ENCODE measurements at places on chromosomes 16 and 17.

DNA sequence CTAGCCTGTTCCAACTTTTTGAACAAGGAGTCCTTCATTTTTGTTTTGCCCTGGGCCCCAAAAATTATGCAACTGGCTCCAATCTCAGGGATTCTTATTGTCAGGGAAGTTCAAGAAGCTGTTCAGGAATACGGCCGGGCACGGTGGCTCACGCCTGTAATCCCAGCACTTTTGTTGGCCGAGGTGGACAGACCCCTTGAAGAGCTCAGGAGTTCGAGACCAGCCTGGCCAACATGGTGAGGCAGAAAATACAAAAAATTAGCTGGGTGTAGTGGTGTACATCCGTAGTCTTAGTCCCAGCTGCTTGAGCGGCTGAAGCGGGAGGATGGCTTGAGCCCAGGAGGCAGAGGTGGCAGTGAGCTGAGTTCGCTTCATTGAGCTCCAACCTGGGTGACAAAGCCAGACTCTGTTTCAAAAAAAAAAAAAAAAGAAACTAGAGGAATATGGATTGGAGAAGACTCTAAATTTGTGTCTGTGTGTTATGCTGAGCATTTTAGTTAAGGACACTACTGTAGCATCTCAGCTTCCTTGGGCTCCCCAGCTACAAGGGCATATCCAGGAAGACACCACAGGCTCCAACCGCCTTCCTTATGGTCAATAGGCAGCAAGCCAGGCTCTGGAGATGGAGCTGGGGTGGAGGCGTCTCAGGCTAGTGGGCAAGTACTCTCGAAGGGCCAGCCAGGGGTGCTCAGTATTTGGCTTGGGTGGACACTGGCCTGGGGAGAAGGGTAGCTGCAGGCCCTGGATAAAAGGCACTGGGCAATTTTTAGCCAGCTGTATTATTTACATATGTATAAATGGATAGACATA lies 56.8 kb upstream of the CREBBP start:
- DNase-seq: no peak

GRCh38 chr16:46974352-46974751 lies 878 bp upstream of the DNAJA2 start:
- DNase-seq: no peak

DNA sequence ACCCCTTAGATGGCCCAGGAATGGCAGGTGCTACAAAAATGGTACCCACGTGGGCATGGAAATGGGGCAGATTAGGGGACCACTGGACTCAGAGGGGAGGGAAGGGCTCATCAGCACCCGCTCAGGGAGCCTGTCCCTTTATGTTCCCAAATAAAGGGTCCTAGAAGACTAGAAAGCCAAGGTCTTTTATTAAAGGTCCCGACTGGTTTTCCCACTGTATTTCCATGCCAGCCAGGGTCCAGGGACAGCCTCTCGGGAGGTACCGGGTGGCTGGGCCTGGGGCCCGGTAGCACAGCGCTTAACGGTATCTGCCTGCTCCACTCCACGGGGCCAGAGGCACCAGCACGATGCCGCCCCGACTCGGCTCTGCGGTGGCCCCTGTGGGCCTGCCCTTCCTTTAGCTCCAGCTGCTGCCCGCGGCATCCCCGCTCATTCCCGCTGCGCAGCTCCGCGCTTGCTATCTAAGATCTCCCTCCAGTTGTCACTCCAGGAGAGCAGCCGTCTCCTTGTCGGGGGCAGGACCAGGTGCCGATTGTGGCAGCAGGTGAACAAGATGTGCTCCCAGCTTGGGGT lies 1.4 kb downstream of the NT5C start:
- DNase-seq: no peak

DNA sequence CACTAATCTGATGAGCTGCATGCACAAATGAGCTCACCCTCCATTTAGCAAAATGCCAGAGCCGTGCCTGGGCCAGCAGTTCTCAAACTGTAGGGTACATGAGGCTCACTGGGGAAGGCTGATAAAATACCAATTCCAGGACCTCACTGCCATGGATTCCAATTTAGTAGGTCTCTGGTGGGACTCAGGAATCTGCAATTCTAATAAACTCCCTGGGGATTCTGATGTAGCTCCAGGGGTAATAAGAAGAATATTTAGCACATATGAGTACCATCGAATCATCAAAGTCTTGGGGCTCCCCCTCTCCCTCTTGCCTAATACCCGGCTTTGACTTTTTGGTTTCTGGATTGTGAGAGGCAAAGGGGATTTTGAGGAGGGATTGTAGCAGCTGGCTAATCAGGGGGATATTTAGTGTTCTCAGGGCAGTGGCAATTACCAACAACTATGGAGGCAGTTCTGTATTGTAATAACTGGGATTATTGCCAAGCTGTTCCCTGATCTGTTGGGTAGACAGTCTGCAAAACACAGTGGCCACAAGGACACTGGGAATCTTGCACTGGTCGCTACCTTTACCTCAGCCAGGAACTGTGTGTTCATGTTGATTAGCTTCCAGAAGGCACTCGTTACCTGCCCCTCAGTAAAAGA lies 140.4 kb downstream of the SHISA9 start:
- no peak for DNase-seq

GRCh38 chr16:86089334-86089900 lies 190.5 kb downstream of the IRF8 start:
- DNase-seq: no peak

DNA sequence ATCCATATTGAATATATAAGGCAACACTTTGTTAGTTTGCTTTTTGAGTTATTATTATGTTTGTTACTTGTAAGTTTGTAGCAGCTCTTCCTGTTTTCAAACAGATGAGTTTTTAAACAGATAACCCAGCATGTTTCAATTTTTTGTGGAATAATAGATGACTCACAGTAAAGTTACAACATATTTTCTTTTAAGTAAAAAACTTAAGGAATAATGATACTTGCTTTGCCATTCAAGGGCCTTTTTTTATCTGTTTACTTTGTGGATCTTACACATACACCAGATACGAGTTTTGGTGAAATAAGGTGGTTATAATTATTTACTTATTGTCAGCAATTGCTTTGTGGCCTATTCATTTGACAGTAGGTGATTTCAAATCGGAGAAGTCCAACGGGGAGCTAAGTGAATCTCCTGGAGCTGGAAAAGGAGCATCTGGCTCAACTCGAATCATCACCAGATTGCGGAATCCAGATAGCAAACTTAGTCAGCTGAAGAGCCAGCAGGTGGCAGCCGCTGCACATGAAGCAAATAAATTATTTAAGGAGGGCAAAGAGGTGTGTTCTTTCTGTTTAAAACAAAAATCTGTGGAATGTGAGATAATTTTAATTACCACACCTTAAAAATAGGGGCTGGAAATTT lies 66.3 kb downstream of the BPTF start:
- no peak for DNase-seq

DNA sequence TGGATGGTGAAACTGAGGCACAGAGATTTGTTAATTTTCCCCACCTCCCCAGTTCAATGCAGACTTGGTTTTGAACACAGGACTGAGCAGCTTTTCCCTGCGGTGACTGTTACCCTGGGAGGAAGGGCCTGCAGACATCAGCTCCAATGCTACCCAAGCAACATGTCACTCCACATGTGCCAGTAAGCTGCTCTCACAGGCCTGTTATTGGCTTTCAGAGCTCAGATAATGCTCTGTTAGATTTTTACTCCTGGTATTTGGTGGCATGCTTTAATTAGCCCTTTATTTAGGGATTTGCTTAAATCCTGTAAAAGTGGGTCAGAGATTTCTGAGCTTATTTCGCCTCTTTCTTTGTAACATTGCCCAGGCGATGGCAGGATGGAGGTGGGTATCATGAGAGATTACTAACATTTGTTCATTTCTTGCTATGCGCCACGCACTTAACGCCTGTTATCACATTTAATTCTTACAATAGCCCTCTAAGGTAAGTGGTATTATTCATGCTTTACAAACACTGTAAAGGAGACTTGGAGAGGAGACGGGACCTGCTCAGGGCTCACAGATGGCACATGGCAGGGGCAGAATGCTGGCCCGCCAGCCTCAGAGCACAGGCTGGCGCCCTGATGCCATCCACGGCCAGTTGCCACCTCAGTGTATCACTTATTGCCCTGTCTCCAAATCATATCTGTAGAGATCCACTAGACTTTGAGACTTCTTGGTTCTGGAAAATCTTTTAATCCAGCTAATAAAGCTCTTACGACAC lies 84.0 kb upstream of the CACNG5 start:
- no peak for DNase-seq

GRCh38 chr16:66900721-66901441 lies 17.8 kb downstream of the CDH16 start:
- DNase-seq: no peak

GRCh38 chr16:80015566-80015965 lies 415.0 kb upstream of the MAF start:
- DNase-seq: no peak

GRCh38 chr17:67377488-67378453 lies 690 bp downstream of the PITPNC1 start:
- no peak for DNase-seq

DNA sequence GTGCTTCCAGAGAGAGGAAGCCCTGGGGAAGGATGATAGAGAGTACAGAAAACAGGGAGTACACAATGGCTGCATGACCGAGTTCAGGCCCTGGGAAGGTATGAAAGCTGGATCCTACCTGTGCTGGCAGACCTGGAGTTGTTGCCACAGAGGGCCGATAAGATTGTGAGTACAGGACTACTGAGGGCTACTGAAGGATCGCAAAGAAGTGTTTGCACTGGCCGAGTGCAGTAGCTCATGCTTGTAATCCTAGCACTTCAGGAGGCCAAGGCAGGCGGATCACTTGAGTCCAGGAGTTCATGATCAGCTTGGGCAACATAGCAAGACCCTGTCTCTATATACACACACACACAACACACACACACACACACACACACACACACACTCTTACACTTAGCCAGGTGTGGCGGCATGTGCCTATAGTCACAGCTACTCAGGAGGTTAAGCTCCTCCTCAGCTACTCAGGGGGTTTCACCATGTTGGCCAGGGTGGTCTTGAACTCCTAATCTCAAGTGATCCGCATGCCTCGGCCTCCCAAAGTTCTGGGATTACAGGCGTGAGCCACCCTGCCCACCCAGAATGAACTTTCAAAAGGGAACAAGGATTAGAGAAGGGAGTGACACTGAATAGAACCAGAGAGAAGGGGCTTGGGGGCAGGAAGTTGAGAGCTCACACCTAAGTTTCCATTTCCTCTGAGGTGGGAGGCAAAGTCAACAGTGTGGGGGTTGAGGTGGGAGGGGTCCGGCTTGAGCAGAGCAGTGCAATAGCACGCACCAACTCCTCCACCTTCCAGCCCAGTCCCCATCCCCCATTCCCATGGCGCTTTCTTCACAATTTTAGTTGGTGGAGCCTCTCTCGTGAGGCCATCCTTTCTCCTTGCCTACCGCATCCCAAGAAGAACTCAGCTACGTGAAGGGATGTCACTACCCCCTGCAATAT lies 7.5 kb downstream of the SCIMP start:
- DNase-seq: no peak

- DNase-seq: no peak
Measured at GRCh38 chr17:43636426-43636825, 25.3 kb downstream of the MEOX1 start.

All from CMK (cell line).